Activated T-helper 1 cell treated with anti-CD3 and anti-CD28 coated beads, Interleukin-12 subunit alpha, Interleukin-12 subunit beta, Interleukin-2, Interleukin-4 antibody, amounts not matched to agents 30 ng/mL and 10 ng/mL and 1 ng/mL, durations not matched to agents 14 hours and 24 hours and 36 hours (primary cell): ENCODE measurements at places on chromosomes 12 and 14. TPM values are rescaled to one million over a fixed set of nuclear protein-coding genes. Genes with fewer than 3 reads are reported as not detected.

ALDH1L2 gene
- 1.1 and 1.5 TPM in 2 replicates for total RNA-seq

SIX6 gene
- not detected in 2 replicates for total RNA-seq

EEA1 gene
- total RNA-seq, result 17.5 and 18.8 TPM in 2 replicates

GZMB gene
- total RNA-seq, result 6,140 and 6,145 TPM in 2 replicates

NEUROD4 gene
- 0.05 TPM in 1 of 2 replicates, not detected in the other for total RNA-seq

DLGAP5 gene
- total RNA-seq, result 22.4 and 26.4 TPM in 2 replicates

TSPAN19 gene
- total RNA-seq, result not detected in 2 replicates

PIANP gene
- total RNA-seq, result 0.07 and 0.08 TPM in 2 replicates

SYT10 gene
- not detected in 2 replicates for total RNA-seq

ZNF385A gene
- total RNA-seq, result 0.99 and 1.3 TPM in 2 replicates

EEF1AKMT3 gene
- total RNA-seq, result 4.5 and 5.4 TPM in 2 replicates

CELA1 gene
- total RNA-seq, result not detected in 2 replicates

- no peak overlapping the region for H3K4me3 ChIP-seq
- no peaks in the 10 kb centered on the region for H3K36me3 ChIP-seq
- H3K4me1 ChIP-seq, result no peaks in the 10 kb centered on the region
- H3K27ac ChIP-seq, result no peak overlapping the region
- H3K27me3 ChIP-seq, result peaks cover 5% of the 10 kb centered on the region
- no peak for DNase-seq
These were observed 74.2 kb upstream of the CSRP2 start for GRCh38 chr12:76952995-76953394.

GRCh38 chr12:68975811-68976210 is 42.8 kb upstream of the CPM start:
- no peak for DNase-seq
- H3K4me3 ChIP-seq, result no peak overlapping the region
- H3K27me3 ChIP-seq, result no peaks in the 10 kb centered on the region
- H3K27ac ChIP-seq, result no peak overlapping the region
- no peaks in the 10 kb centered on the region for H3K36me3 ChIP-seq

DNA sequence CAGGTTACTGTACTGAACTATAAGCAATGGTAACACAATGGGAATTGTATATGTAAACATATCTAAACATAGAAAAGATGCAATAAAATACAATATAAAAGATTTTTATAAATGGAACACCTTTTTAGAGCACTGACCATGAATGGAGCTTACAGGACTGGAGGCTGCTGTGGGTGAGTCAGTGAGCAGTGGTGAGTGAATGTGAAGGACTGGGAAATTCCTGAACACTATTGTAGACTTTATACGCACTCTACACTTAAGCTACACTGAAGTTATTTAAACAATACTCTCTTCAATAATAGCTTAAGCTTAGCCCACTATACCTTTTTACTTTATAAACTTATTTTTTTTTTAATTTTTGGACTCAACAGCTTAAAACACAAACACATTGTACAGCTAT is 313.5 kb downstream of the KCNC2 start:
- H3K36me3 ChIP-seq, result no peaks in the 10 kb centered on the region
- no peaks in the 10 kb centered on the region for H3K4me1 ChIP-seq
- DNase-seq, result no peak
- H3K27ac ChIP-seq, result no peak overlapping the region

DNA sequence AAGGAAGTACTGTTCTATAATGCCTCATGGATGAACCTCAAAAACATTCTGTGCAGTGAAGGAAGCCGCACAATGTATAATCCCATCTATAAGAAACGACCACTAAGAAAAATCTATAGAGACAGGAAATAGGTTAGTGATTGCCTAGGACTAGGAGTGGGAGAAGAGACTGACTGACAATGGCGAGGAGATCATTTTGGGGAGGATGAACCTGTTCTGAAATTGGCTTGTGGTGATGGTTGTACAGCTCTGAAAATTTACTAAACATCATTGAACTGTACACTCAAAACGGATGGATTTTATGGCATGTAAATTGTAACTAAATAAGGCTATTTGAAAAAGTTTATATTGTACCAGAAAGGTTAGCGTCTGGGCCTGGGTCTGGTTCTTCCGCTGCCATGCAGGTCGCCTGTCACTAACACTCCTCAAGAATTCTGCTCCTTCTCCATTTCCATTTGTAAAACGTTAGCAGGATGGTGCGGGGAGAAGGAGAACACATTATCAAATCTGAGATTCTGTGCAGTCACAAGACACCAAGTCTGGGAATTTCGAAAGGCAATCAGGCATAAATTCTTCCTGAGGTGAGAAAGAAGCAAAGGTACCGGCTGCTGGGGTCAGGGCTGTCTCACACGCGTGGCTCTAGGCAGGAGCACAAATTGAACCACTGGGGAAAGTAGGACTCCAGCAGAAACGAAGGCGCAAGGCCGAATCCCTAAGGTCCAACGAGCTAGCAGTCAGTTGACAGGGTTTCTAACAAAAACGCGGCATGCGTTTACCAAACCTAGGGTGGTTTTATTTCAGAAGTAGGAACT is 845 bp upstream of the COCH start:
- no peaks in the 10 kb centered on the region for H3K36me3 ChIP-seq
- peaks cover 60% of the 10 kb centered on the region for H3K27me3 ChIP-seq
- no peak for DNase-seq
- H3K4me3 ChIP-seq, result peak overlapping the region; percentile 51
- peaks cover 5% of the 10 kb centered on the region for H3K4me1 ChIP-seq

DNA sequence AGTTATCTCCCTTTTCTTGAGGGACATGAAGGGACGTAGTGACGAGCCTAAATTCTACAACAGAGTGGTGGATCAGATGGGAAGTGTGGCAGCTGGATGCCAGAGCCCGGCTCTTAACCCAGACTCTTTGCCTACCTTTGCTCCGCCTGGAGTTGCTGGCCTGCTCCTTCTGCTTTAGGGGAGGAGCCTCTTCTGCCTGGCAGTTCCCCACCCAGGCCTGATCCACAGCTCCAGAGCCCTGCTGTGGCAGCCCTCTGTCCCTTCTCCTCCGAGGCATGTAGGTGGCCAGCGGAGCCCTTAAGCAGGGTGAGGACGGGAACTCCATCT is 2.3 kb upstream of the PRPH start:
- no peak overlapping the region for H3K4me3 ChIP-seq
- H3K36me3 ChIP-seq, result no peaks in the 10 kb centered on the region
- DNase-seq, result no peak
- H3K4me1 ChIP-seq, result peaks cover 6% of the 10 kb centered on the region

DNA sequence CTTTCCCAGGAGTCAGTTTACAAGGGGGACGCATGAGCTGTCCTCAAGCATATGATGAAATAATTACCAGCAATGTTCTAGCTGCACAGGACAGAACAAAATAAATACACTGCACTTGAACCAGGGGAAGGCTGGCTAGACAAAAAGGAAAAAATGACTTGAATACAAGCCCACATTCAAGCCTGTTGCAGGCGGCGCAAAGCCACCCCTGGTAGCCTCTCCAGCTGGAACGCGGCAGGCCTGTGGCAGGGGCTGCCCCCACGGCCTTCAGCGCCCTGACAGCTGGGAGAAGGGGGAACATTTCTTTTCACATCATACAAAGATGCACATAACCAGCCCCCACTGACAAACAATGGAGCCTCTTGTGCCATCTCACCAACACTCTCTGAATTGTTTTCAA is 57.1 kb downstream of the TRAFD1 start:
- H3K27ac ChIP-seq, result no peak overlapping the region
- DNase-seq, result no peak
- peaks cover 21% of the 10 kb centered on the region for H3K36me3 ChIP-seq
- H3K4me1 ChIP-seq, result peaks cover 13% of the 10 kb centered on the region
- no peak overlapping the region for H3K4me3 ChIP-seq
- H3K27me3 ChIP-seq, result no peaks in the 10 kb centered on the region

- H3K4me3 ChIP-seq, result no peak overlapping the region
- DNase-seq, result no peak
- no peak overlapping the region for H3K27ac ChIP-seq
- peaks cover 5% of the 10 kb centered on the region for H3K27me3 ChIP-seq
These were observed 136.0 kb upstream of the C14orf180 start for GRCh38 chr14:104443391-104444158.

- H3K27ac ChIP-seq, result no peak overlapping the region
- H3K4me1 ChIP-seq, result no peaks in the 10 kb centered on the region
- H3K4me3 ChIP-seq, result no peak overlapping the region
- no peaks in the 10 kb centered on the region for H3K36me3 ChIP-seq
- peaks cover 11% of the 10 kb centered on the region for H3K27me3 ChIP-seq
These were observed 83.7 kb upstream of the RIC8B start for GRCh38 chr12:106690569-106691305.

DNA sequence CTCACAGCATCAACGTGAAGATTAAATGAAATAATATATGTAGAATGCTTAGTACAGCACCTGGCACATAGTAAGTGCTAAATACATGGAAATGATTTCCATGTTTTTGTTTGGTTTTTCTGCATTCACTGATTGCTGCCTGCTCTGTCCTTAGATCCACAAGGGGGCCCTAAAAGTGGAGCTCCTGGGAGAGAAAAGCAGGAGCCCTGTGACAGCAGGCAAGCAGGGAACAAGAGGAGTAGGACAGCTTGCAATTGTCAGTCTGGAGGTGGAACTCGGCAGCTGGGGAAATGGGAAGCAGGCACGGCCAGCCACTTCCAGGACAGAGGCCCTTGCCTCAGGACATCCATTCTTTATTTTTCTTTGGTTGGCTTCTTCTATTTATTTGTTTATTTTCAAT is 292.9 kb downstream of the BMP4 start:
- H3K27me3 ChIP-seq, result no peaks in the 10 kb centered on the region
- no peaks in the 10 kb centered on the region for H3K36me3 ChIP-seq
- H3K27ac ChIP-seq, result no peak overlapping the region
- H3K4me3 ChIP-seq, result no peak overlapping the region

GRCh38 chr12:107759410-107759809 is 1.5 kb downstream of the PRDM4 start:
- H3K4me3 ChIP-seq, result peak overlapping the region; percentile 92
- DNase-seq, result no peak

DNA sequence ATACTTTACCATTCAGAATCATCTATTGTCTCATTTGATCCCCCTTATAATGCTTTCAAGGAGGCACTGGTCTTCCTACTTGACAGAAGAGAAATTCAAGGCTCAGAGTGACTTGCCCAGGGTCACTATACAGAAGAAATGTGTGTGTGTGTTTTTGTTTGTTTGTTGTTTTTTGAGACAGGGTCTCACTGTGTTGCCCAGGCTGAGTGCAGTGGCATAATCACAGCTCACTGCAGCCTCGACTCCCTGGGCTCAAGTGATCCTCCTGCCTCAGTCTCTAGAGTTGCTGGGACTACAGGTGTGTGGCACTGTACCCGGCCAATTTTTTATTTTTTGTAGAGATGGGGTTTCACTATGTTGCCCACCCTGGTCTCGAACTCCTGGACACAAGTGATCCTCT is 22.9 kb downstream of the IRF2BPL start:
- DNase-seq, result no peak
- H3K27ac ChIP-seq, result no peak overlapping the region
- no peak overlapping the region for H3K4me3 ChIP-seq
- H3K27me3 ChIP-seq, result peaks cover 3% of the 10 kb centered on the region

- no peaks in the 10 kb centered on the region for H3K27me3 ChIP-seq
- DNase-seq, result no peak
- peaks cover 68% of the 10 kb centered on the region for H3K36me3 ChIP-seq
- H3K27ac ChIP-seq, result no peak overlapping the region
These were observed 41.2 kb downstream of the SLC38A1 start for GRCh38 chr12:46227616-46228015.

- DNase-seq, result no peak
- H3K4me1 ChIP-seq, result no peaks in the 10 kb centered on the region
- H3K27me3 ChIP-seq, result no peaks in the 10 kb centered on the region
- H3K36me3 ChIP-seq, result no peaks in the 10 kb centered on the region
- H3K27ac ChIP-seq, result no peak overlapping the region
These were observed 175.7 kb downstream of the NPAS3 start for GRCh38 chr14:33114331-33114730.

GRCh38 chr14:46840944-46841720 is 189.6 kb upstream of the RPL10L start:
- H3K27me3 ChIP-seq, result no peaks in the 10 kb centered on the region
- no peak overlapping the region for H3K27ac ChIP-seq
- H3K4me3 ChIP-seq, result no peak overlapping the region
- no peaks in the 10 kb centered on the region for H3K36me3 ChIP-seq

DNA sequence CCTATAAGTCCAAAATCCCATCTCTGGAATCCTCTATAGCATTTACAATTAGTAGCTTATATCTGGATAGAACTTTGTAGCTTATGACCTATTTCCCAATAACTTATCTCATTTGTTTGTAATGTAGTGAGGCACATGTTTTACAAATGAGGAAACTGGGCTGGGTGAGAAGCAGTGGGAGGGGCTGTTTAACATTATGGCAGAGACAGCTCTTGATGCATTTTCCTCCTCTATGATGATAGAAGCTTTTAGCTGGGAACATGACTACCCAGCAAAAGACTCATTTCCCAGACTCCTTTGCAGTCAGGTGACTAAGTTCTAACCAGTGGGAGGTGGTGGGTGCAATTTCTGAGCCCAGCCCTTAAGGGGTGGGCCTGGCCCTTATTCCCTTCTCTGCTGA is 179.7 kb downstream of the TTC8 start:
- H3K27me3 ChIP-seq, result no peaks in the 10 kb centered on the region
- no peaks in the 10 kb centered on the region for H3K4me1 ChIP-seq
- no peak overlapping the region for H3K27ac ChIP-seq
- H3K4me3 ChIP-seq, result no peak overlapping the region
- no peak for DNase-seq
- no peaks in the 10 kb centered on the region for H3K36me3 ChIP-seq

- no peaks in the 10 kb centered on the region for H3K27me3 ChIP-seq
- no peaks in the 10 kb centered on the region for H3K36me3 ChIP-seq
- H3K4me1 ChIP-seq, result peaks cover 6% of the 10 kb centered on the region
- H3K4me3 ChIP-seq, result no peak overlapping the region
- DNase-seq, result no peak
These were observed 246.2 kb upstream of the GRIP1 start for GRCh38 chr12:66925083-66925482.
